ENCODE measurements at places on chromosomes 7 and 10. TPM values are rescaled to one million over a fixed set of nuclear protein-coding genes. Genes with fewer than 3 reads are reported as not detected.
A peak's percentile ranks its signal among the peaks of the same experiment; 100 is the strongest.

DNA sequence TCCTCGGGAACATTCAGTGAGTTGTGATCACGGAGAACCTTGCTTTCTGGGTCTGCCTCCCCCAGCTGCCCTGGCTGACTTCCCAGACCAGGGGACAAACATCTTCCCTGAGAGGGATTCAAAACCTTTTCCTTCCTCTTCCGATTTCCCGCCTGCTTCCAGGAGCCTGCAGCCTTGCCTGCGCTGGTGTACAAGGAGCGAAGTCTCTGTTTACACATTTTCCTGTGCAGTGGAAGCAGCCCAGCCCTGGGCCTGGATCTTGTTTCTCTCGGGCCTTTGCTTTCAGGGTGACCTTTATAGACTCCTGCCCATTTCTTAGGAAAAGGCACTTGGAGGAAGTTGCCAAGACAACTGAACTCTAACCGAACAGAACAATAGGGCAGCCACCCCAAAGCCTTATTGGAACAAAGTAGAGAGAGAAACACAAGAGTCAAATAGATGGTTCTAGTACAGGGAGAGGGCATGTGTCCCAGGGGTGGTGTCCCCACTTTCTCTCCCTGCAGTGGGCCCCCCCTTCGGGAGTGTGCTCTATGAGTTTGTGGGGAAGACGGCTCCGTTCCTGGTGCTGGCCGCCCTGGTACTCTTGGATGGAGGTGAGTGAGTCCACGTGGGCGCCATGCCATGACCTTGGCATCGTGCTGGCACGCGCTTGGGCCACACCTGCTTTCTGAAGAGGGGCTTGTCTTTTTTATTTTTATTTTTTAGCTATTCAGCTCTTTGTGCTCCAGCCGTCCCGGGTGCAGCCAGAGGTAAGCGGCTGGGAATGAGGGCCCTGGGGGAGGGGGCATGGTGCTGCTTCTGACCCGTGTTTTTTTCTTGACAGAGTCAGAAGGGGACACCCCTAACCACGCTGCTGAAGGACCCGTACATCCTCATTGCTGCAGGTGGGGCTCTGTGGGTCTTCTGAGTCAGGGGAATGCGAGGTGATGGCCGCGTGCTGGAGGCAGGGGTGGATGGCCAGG is 14.1 kb downstream of the SLC18A2 start:
- peaks cover under 1% of the 10 kb centered on the region for H3K4me1 ChIP-seq
- DNase-seq = no peak
- no peak overlapping the region for H3K4me3 ChIP-seq

TMEM213 gene
- total RNA-seq = not detected

CEP55 gene
- 19.6 TPM for total RNA-seq

- peak within 1 kb of the TSS; percentile 99 for H3K27ac ChIP-seq
- H3K36me3 ChIP-seq = no peaks in the 10 kb centered on the region
- DNase-seq = peak; percentile 89
- no peaks in the 10 kb centered on the region for H3K27me3 ChIP-seq
- peak within 1 kb of the TSS; percentile 80 for H3K4me3 ChIP-seq
Measured at GRCh38 chr7:87152112-87152896, at the start of gene DMTF1. TSS of gene DMTF1 (plus strand) at chr7:87152453. CDS start at chr7:87164942, 12,489 bp downstream.

SLC12A9 gene
- 40.7 TPM for total RNA-seq

GRCh38 chr10:50382576-50383023 is 131.3 kb upstream of the ASAH2 start:
- no peak overlapping the region for H3K4me3 ChIP-seq
- DNase-seq = no peak
- no peaks in the 10 kb centered on the region for H3K36me3 ChIP-seq
- no peak overlapping the region for H3K27ac ChIP-seq
- H3K27me3 ChIP-seq = no peaks in the 10 kb centered on the region
- H3K4me1 ChIP-seq = peaks cover 4% of the 10 kb centered on the region

NXPH1 gene
- total RNA-seq = 0.40 TPM

DNA sequence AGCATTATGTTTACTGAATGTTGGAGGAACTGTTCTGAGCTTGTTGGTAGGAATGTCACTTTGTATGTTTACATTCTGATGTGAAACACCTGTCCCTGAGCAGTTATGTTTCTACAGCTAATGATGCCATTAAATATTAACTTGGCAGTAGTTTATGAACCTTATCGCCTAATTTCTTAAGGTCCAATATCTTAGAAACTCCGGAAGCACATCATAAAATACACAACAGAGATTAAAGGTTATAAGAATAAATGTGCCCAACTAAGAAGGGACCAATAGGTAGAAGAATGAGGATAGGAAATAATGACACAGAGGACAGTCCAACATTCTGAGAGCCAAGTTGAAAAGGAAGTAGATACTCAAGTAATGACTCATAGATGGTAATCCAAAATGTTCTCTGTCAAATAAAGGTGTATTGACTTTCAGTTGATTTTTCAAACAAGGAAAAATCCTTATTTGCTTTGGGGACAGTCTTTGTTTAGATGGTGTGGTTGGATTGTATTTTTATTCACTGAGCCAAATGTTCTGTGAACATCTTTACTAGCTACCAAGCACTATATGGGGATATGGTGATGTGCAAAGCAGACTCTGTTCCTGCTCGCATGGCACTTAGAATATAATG is 31.9 kb downstream of the LCOR start:
- H3K27ac ChIP-seq = no peak overlapping the region
- H3K4me3 ChIP-seq = no peak overlapping the region
- H3K36me3 ChIP-seq = no peaks in the 10 kb centered on the region
- DNase-seq = no peak
- no peaks in the 10 kb centered on the region for H3K4me1 ChIP-seq
- no peaks in the 10 kb centered on the region for H3K27me3 ChIP-seq
